ENCODE measurements at places on chromosomes 13 and 19.

DNA sequence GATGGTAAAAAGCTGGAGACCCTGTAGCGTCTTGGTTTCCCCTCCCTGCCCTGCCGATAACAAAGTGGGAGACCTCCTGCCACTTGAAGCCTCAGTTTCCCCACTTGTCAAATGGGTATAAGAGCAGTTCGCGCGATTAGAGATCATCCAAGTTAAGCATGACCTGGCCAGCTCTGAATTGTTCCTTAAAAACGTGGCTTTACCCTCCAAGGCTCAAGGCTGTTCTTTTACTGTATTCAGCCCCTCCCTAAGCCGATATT lies 421 bp downstream of the TNPO2 start:
- no peak for DNase-seq

DNA sequence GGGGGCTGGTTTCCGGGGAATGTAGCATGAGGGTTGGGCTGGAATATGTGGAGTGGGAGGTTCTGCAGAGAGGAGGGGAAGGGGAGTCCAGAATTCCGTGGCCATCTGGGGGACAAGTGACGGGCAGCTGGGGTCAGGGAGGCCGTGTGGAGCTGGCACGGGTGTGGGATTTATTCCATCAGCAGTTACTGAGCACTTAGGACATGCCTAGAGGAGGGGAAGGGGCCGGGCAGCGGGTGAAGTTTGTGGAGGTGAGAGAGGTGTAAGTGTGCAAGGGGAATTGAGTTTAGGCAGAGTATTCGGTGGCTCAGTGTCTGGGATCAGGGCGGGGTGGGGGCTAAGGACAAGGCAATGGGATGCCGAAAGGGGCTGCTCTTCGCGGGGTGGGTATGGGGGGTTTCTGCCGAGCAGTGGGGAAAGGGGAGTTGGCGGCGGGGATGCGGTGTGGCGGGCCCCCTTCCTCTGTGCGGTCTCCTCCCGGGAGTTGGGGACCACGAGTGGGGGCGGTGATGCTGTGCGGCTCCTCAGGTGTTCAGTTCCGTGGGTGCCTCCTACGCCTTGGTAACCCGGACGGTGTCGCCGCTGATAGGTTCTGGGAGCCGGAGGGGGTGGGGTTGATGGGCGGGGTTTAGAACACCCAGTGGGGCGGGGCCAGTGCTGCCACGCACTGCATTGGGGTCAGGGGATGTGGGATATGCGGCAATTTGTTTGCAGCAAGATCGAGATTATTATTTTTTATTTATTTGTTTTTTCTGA lies 5.4 kb downstream of the CCDC61 start:
- no peak for DNase-seq

GRCh38 chr13:33348366-33348765 lies 62.8 kb upstream of the STARD13 start:
- DNase-seq, result no peak

- no peak for DNase-seq
These were observed 11.7 kb upstream of the CLN5 start for GRCh38 chr13:76980075-76980718.

DNA sequence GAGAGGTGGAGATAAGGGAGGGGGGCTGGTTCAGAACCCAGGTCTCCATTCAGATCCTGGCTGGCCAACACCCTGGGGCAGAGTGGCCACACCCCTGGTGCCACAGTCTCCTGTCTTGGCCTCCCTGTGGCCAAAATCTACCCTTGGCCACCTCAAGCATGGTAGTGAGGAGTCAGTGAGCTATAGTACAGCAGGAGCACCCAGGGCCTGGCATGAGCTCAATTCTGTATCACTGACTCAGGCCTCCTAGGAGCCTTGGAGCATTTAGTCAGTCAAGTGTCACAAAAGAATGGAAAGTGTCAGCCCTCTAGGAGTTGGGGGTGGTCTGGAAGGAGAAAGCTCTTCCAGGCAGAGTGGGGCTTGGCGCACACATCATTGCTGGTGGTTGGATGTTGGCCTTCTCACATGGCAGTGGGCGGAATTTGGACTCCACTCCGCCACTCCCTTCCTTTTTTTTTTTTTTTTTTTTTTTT lies 6.6 kb upstream of the CD79A start:
- DNase-seq, result no peak

- no peak for DNase-seq
These were observed 6.2 kb downstream of the CARD8 start for GRCh38 chr19:48249502-48250014.

Measured in NCI-H446 treated with DMSO at 0.1 percent for 48 hours (cell line).